ENCODE measurements at places on chromosomes 5 and 9.
A peak's percentile ranks its signal among the peaks of the same experiment; 100 is the strongest.

- DNase-seq = no peak
Observed at GRCh38 chr9:94140791-94141790, 56.8 kb downstream of the PTPDC1 start.

- no peak for DNase-seq
Observed at GRCh38 chr5:135761746-135762145, 72.7 kb upstream of the SLC25A48 start.

DNA sequence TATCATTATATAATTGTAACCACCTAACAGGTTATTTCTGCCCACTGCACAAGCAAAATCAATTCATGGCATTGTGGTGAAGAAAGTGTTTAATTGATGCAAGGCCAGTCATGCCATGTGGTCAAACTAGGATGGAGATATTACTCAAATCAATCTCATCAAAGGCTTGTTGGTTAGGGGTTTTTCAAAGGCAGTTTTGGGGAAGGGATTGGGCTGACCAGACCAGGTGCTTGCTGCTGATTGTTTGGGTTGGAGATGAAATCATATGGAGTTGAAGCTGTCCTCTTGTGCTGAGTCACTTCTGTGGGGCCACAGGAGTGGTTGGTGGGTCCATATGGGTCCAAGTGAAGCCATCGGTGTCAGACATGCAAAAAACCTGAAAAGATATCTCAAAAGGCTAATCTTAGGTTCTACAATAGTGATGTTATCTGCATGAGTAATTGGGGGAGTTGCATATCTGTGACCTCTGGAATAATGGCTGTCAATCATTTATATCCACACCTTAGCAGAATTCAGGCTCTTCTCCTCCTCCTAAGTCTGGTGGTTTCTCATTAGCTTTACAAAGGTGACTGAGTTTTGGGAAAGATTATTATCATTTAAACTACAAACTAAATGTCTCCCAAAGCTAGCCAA, 44.9 kb downstream of the HMGCS1 start:
- no peak for DNase-seq

DNA sequence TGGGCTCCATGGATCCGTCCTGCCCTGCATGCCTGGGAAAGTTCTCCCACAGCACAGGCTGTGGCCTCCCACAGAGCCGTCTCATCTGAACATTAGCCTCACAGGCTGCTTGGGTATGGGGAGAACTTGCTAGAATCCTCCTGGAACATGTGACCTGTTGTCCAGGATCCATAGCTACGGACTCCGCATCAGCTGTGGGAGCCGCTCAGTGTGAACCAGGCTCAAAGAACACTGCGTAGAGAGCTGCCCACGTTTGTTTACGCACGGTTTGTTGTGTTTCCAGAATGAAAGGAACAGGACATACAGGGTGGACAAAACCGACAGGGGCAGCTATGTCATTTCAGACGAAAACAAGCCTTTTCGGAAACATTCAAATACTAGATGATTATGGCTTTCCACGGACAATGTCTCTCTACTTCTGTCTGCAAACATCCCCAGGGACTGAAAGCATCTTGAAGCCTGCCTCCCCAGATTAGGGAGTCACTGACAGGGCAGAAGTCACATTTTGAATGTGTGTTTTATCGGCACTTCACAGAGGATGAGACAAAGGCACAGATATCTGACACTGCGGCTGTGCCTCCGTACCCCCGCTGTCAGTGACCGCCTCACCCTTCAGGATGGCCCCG, 390.3 kb downstream of the GADD45G start:
- DNase-seq = no peak

GRCh38 chr5:156695774-156696173, 154.3 kb upstream of the PPP1R2B start:
- no peak for DNase-seq

DNA sequence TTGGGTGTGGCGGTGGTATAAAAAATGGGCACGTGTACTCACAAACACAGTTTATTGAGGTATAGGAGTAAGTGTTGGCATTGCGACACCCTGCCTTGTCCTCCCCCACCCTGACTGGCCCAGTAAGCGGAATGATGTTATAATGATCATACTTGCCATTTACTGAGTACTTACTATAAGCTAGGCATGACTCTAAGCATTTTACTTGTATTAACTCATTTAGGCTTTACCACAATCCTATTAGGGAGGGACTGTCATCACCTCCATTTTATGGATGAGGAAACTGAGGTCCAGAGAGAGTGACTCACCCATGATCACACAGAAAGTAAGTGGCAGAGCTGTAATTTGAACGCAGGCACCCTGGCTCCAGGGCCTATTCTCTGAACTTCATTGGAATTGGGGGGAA, 2.3 kb downstream of the SMIM3 start:
- DNase-seq = no peak

DNA sequence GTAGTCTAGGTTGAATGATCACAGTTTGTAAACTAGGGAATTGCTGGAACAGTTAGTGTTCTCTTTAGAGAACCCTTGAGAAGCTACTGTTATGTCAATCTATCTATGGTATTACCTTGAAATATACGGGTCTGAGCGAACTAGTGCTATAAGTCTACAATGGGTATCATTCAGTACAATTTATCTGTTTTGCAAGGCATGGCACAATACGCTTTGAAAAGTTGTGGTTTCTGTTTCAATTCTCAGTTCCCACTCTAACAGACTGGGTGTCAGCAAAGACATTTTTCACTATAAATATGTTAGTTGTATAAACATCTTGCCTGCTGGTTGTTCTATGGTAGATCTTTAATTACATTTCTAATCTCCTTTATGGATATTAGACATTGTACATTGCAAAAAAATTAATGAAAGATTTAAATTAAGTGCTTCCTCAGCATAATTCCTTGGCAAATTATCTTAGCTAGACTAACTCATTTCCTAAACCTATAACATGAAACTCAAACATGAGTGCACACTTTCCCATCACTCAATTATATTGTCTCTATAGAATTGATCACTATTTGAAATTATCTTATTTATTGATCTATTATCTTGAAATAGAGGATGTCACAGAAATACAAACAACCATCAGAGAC, 24.9 kb upstream of the SLCO6A1 start:
- no peak for DNase-seq

- DNase-seq = peak; percentile 15
Observed at GRCh38 chr9:96383165-96383942, at the start of gene SLC35D2. TSS of gene SLC35D2 (minus strand) at chr9:96383711. CDS start at chr9:96383634, 77 bp downstream.
